ENCODE measurements at places on chromosomes 4 and X.

GRCh38 chrX:73446831-73447230 lies at the start of gene CDX4:
Gene CDX4, plus strand, starts transcription at chrX:73447053. Its CDS starts 201 bp downstream, at chrX:73447254.
- no peak for DNase-seq

DNA sequence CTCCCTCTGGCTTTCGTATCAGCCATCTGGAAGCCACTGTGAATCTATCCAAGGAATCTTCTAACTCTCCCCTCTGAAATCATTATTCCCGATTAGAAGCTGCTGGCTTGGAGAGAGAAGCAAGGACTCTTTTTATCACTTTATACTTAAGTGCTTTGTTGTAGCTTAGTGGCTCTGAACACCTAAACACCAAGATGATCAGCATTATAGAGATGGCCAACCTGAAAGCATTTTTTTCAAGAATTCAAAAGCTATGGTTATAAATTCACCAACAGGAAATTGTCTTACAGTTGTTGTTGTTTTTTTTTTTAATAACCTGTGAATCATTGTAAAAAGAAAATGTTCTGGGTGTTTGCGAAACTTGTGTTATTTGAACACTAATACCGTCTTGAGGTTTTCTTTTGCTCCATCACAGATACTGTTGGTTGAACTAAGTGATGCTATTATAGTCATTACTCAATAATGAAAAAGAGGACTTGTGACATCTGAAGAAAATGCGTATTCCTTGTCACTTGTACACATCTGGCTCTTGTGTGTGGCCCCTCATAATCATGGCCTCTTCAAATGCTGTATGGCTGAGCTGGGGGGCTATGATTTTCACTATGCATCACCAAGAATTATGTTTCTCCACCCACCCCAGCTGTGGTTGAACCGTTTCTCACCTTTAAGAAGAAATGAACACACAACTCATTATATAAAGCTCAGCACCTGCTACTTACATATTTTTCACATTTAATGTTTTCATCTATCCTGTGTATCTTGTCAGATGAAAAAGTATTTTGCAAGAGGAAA lies 11.8 kb upstream of the SMIM43 start:
- DNase-seq = peak; percentile 18

GRCh38 chr4:106338671-106339070 lies 22.3 kb downstream of the AIMP1 start:
- no peak for DNase-seq

DNA sequence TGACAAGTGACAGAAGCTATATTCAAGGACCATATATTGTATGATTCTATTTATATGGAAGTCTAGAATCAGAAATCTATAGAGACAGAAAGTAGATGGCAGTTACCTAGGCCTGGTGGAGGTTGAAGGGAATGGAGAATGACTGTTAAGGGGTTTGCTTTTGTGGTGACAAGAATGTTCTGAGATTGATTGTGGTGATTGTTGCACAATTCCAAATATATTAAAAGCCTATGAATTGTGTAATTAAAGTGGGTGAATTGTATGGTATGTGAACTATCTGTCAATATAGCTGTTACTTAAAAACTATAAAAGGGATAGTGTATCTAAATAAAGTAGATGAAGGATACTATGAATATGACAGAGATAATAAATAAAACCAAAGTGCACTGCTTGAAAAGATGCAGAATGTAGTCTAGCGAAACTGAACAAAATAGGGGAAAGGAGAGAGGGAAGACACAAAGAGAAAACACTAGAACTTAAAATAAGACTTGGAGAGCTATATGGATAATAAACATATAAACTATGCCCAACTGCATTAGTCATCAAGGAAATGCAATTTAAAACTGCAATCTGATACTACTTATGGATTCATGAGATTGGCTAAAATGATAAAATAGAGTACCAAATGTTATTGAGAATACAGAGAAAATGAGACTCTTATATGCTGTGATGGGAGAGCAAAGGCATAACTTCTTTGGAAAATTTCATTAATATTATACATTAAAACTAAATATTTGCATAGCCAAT lies 82.1 kb upstream of the BANK1 start:
- no peak for DNase-seq

DNA sequence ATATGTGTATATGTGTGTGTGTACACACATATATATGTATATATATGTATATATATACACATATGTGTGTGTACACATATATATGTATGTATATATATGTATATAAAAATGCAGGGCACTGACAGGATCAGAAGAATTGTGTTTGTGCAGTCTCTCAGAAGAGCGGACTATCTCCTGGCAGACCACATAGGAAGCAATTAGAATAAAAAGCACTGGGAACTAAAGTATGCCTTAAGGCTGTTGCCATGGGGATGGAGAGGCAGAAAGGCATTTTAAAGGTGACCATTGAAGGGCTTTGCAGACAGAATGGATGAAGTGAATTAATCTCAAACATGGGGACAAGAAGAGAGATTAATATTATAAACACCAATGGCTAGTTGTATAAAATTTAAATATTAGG lies 33.7 kb upstream of the USP51 start:
- no peak for DNase-seq

- peak; percentile 52 for DNase-seq
Measured at GRCh38 chrX:109393859-109394258, 88.0 kb downstream of the GUCY2F start.

Measured in MV-4-11 (cell line).